Uterus (tissue), 4 donors: ENCODE measurements at places on chromosomes 16 and 17. TPM values are rescaled to one million over a fixed set of nuclear protein-coding genes. Genes with fewer than 3 reads are reported as not detected.
A peak's percentile ranks its signal among the peaks of the same experiment; 100 is the strongest.

The TMEM92 gene
- total RNA-seq, result not detected

The KRTAP3-1 gene
- total RNA-seq, result not detected

The APOBR gene
- total RNA-seq, result 0.29 TPM

The CCL14 gene
- total RNA-seq, result 165 TPM

The SNX20 gene
- 1.2 TPM for total RNA-seq

The CDRT15L2 gene
- not detected for total RNA-seq

The PRR35 gene
- total RNA-seq, result not detected

The CBFB gene
- total RNA-seq, result 56.1 TPM

The ALOX12B gene
- total RNA-seq, result not detected

The EFNB3 gene
- total RNA-seq, result 0.26 TPM

The GAS7 gene
- total RNA-seq, result 12.8 TPM

The ICAM2 gene
- total RNA-seq, result 108 TPM

DNA sequence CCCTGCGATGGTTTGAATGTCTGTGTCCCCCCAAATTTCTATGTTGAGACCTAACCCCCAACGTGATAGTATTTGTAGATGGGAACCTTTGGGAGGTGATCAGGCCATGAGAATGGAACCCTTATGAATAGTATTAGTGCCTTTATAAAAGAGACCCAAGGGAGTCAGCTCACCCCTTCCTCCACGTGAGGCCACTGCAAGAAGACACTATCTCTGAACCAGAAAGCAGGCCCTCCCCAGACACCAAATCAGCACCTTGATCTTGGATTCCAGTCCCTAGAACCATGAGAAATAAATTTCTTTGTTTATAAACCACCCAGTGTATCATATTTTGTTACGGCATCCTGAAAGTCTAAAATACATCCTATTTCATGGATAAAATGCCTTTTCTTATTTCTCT, 64.4 kb upstream of the LRRC37A3 start:
- DNase-seq, result no peak

DNA sequence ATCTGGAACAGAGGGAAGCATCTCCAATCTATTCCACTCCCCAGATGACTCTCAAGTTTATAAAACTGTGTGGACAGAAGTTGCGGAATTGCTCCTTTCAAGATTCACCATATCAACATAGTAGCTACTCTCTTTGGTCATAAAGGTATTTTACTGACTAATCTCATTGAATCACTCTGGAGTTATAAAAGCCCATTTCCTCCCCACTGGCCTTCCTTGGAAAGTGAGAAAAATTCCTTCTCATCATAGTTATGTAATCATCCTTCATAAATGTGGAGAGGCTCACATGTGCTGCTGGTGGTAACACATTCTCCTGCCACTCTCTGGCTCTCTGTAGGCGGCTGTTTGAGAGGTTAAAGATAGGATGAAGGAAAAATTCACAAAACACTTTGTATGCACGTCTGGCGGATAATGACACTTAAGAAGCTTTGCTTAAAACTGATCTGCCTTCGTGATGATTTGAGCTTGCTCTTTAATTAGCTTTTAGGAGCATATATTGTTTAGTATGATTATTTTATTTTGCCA, 1034.0 kb upstream of the EEF2KMT start:
- no peak for DNase-seq

GRCh38 chr17:27601069-27601974, 29.7 kb upstream of the LGALS9 start:
- DNase-seq, result peak; percentile 88

GRCh38 chr17:75241143-75241430, 20.3 kb downstream of the GGA3 start:
- no peak for DNase-seq

DNA sequence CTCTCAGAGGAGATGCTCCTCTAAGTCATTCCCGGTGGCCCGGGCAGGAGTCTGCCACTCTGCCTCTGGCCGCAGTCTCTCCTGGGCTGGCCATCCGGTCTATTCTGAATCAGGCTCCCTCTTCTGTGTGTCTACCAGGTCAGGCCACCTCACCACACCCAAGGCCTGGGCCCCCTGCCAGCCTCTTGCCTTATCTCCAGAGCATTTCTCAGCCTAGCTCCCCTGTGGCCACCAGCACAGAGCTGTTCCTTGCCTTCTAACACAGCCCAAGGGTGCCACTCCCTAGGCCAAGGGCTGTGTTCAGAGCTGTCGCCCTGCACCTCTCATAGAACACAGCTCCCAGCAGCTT, 55.3 kb downstream of the MYO18A start:
- no peak for DNase-seq

DNA sequence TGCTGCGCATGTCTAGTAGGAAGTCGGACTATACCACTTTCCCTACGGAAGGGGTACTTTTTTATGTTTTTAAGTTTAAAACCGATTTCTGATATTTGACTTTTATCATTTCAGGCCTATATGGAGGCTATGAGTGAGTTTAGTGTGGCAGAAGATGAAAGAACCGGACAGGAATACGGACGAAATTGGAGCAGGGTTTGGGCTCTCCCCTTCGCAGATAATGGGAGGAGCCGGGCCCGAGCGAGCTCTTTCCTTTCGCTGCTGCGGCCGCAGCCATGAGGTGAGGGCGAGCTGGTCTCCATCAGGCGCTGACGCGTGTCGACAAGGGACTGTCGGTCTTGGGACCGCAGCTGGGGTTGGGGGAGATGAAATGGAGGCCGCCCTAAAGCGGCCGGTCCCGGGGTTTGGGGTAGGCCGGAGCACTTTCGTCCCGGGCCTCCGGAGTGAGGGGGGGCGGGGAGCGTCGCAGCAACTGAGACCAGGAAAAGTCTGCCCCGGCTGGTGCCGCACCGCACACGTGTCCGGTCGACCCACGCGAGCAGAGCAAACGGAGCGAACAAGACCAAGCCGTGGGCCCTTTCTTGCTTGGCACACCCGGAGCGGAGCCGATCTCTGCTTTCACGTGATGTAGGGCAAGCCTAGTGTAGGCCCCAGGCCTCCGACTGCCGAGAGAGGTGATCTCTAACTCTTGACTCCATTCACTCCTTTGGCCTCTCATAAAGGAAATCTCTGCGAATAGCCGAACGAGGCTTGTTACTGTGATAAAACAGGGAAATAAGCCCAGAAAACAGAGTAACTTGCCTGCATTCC, at the start of gene RPL19:
RPL19 (plus strand) TSS at position 214 of the 810 bp plus-strand sequence; CDS start at position 276, 62 bp downstream.
- DNase-seq, result peak; percentile 73
